ENCODE measurements at places on chromosomes 16 and 17.
A peak's percentile ranks its signal among the peaks of the same experiment; 100 is the strongest.

- DNase-seq = no peak
These were observed 16.1 kb downstream of the AMFR start for GRCh38 chr16:56409195-56409594.

DNA sequence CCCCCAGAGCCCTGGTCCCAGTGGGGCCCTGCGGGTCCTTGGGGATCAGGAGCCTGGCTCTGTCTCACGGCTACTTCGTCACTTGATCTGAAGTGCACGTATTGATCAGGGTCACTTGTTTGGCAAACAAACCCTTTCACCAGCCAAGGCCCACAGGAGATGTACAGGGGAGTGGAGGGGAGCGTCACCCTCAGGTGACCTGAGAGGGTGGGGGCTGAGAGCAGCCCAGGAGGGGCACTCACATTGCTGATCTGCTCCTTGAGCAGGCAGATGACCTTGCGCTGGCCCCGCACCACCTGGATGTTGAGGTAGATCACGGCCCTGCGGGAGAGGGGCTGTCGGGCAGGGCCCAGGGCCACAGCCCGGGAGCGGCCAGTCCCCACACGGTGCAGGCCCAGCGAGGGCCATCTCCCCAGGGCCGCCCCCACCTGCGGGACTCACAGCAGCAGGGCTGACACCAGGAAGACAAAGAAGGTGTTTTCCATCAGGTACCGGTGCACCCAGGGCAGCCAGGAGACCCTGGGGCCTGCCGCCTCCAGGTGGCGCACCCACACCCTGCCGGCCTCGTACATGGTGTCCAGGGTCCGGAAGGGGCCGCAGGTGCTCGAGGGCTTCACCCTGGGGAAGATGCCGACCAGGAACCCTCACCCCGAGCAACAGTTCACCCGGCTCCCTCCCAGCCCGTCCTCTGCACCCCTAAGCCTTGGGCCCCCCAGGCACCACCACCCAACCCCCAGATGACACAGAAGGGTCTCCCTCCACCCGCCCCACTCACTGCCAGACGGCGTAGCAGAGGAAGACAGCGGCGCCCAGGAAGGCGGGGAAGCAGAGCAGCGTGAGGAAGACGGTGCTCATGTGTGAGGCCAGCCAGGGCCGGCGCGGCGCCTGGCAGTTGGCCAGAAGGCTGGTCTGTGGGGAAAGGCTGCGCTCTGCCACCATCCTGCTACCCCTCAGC, 11.3 kb downstream of the TMC6 start:
- DNase-seq = no peak

GRCh38 chr17:63928172-63928666, 3.9 kb downstream of the CD79B start:
- no peak for DNase-seq

DNA sequence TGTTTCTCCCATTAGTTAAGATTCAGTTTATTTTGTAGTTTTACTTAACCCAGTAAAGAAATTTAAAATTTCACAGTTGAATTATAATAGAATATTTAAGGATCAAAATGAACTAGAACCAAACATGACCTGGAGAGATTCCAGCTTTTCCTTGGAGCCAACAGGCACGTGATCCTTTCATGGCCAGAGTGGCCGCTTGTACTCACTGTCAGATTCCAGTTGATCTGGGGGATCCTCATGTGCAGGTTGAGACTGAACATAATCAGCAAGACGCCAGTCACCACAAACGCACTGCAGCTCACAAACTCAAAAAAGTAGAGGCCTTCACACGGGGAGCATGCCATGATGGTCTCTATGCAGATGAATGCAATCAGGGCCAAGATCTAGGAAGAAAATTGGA, 31.7 kb downstream of the CMTM3 start:
- no peak for DNase-seq

GRCh38 chr16:88578446-88579313, 8.5 kb downstream of the ZC3H18 start:
- DNase-seq = no peak

- no peak for DNase-seq
These were observed 17.5 kb downstream of the KIAA0513 start for GRCh38 chr16:85045077-85045476.

DNA sequence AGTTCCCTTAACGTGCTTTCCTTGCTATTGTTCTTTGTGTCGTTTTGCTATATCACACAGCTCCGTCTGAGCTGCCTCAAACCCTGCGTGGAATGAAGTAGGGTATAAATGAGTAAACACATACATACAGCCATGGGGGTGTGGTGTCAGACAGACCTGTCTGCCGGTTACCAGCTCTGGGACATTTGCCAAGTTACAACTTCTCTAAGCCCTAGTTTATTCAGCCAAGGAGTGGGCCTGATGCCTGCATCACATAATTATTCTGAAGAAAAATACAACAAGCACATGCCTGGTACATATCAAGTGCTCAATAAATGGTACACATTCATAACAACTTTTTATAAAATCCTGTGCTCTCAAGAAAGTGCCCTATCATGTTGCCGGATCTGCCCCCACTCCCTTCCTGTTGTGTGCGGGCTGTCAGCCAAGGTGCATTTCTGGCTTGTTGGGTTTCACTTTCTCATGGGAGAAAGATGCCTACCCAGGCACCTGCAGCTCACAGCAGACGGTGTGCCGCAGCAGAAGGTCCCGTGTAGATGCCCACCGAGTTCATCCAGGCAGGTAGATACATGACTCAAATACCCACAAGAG, 30.5 kb downstream of the SMPD3 start:
- DNase-seq = peak; percentile 11

GRCh38 chr16:88855176-88855575, 1.6 kb downstream of the GALNS start:
- no peak for DNase-seq

DNA sequence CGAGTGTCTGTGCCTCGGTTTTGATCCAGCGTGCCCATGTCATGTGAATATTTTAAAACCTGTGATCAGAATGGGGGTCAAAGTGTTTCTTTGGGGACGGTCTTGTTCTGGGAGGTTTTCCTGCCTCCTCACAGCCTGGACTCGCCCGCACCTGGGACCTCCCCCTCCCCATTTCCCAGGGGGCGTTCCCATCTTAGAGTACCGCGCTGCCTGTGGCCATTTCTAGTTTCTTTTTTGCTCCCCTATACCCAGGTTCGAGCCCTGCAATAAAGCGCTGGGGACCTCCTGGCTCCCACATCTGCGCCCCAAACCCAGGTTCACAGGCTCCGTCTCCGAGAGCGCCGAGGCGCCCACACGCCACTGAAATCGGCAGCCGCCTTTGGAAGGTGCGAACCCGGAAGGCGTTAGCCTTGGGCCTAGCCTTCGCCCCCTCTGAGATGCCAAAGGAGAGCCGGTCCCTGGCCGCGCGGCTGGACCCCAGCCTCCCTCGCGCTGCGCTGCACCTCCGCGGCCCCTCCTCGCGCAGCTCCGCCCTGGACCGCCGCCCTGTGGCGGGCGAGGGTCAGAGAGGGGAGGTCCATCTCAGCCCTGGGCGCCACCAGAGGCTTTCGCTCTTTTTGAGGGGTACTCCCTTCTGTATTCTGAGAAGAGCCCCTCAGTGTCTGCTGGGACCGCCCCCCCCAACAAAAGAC, 1.7 kb downstream of the KCNJ12 start:
- no peak for DNase-seq

- no peak for DNase-seq
These were observed 283.5 kb downstream of the C16orf95 start for GRCh38 chr16:87033541-87034300.

DNA sequence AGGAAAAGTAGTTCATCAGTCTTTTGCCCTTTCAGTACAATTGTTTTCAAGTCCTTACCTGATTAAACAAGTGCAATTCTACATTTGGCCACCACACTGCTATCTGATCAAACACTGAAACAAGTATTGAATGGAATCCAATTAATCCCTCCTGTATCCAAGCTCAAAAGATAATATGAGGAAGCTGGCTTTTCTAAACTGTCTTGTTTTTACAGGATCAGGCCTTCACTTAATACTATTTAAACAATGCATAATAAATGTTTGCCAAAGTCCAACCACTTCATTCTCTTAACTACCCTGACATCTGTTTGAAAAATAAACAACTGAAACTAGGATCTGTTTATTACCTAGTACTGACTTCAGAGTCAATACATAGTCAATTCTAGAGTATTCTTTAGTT, 131.6 kb downstream of the MRTFB start:
- DNase-seq = no peak

GRCh38 chr17:4998027-4998731, 429 bp downstream of the KIF1C start:
- DNase-seq = no peak

GRCh38 chr17:2240541-2240940, 63.0 kb downstream of the SMG6 start:
- no peak for DNase-seq

DNA sequence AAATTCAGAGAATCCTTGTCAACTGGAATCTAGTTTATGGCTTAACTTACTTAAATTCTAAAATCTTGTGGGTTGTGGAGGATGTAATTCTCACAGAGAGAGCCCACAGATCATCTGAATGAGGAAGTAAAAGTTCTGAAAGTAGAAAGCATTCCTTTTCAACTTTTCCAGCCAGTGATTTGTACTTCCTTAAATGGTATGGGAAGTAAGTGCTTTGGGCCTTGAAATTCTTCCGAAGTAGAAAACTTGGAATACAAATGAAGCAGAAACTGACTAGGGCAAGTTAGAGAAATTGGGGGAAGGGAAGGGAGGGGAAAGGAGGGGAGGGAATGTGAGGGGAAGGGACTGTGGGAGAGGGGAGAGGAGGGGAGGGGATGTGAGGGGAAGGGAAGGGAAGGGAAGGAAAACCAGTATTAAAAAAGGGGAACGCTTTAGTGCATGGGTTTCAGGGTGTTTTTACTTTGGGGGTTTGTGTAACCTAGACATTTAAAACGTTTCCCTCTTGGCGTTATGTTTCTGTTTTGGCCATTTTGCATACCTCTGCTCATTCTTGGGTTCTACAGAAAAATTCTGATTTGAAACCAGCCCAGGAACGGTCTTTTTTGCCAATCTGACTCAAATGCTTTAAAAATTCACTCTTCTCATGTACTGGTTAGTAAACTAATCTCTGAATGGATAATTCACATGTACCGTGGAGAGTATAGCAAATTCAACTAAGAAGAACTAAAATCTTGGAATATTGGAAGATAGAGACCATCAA, 15.5 kb upstream of the SNTB2 start:
- DNase-seq = no peak

DNA sequence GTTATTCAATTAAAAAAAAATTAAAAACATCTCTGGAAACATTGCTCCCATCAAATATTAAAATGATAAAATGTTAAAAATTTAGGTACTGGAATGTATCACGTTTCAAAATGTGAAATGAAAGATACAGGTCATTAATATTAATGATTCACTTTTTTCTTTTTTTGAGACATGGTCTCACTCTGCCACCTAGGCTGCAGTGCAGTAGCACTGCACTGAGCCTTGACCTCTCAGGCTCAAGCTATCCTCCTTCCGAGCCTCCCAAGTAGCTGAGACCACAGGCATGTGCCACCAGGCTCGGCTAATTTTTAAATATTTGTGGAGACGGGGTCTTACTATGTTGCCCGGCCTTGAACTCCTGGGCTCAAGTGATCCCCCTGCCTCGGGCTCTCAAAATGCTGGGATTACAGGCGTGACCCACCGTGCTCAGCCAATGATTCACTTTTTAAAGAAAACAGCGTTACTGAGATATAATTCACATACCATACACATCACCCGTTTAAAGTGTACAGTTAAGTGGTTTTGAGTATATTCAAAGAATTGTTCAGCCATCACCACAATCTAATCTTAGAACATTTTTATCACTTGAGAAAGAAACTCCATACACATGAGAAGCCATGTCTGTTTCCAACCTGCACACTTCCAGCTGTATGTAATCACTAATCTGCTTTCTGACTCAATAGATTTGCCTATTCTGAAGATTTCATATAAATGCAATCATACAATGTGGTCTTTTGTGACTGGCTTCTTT, 19.1 kb upstream of the NETO2 start:
- no peak for DNase-seq

DNA sequence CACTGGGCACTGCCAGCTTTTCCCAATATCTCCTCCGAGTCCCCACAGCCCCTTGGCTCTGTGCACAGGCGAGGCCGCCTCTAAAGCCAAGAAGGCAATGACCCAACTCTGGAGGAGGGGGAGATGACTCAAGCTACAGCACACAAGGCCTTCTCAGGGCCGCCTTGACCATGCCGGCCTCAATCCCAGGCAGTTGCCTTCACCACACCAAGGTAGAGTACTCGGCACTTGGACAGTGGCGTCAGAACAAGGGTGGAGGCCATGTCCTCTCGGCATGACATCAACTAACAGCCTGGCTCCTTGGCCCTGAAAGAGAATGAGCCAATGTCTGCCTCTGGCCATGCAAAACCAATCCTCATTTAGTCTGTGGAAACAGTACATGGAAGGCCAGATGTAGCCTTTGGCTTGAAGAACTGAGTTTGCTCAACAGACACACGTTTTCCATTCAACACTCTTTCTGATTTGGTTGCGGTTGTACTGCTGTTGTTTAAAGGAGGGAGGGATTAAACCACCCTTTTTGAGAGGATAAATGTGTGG, 139.6 kb downstream of the XYLT1 start:
- no peak for DNase-seq

DNA sequence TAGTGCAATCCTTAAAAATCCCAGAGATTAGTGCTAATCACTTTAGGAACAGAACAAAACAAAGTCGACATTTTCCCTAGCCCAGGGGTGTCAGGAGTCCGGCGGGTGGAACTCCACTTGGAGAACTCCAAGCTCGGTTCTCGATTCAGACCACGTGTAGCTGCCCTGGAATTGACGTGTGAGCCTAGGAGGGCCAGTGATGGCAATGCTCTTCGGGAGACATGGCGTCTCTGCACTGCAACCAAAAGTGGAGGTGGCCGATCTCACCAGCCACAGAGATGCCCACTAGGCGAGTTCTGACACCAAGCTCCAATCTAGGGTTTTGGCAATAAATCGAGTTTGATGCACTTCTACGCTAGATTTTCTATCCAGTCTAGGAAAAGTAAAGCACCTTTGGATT, 17.6 kb downstream of the MAP1LC3B start:
- no peak for DNase-seq

DNA sequence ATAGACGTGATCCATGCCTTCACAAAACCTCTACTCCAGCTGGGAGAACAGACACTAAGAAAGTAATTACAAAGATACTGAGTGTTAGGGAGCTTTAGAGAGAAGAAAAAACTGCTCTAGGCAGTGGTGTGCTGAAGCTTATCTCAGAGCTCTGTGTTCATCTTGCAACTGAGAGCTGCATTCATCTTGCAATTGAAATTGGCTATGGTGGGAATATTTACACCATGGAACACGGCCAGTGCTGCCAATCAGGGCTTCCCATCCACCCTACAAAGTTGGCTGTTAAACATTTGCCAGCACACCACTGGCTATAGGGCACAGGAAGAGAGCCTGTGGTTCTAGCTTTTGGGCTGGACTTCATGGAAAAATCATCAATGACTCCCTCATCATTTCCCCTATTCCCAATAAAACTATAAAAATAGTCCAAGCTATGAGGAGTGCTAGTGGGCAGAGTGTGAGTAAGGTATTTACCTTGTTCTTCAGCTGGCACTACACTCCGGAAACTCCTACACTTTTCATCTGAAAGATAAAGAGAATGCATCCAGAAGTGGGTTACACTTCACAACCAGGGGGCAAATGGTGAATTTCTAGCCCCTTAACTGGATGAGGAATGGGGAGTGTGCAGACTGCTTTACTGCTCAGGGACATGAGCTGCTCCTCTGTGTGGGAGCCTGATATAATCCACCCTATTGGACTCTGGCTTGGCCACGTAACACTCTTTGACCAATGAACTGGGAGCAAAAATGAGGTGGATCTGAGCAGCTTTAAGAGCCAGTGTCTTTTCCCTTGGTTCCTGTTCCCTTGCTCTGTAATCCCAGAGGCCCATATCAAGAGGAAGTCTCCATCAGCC, 11.6 kb downstream of the GSG1L2 start:
- DNase-seq = no peak

- no peak for DNase-seq
These were observed 298.9 kb upstream of the IRX5 start for GRCh38 chr16:54631782-54632181.

- DNase-seq = no peak
These were observed 5.5 kb downstream of the DHODH start for GRCh38 chr16:72013888-72014581.

All from activated CD8-positive, alpha-beta memory T cell treated with anti-CD3 and anti-CD28 coated beads for 1 hour (primary cell).